ENCODE measurements at places on chromosomes 4 and X. TPM values are rescaled to one million over a fixed set of nuclear protein-coding genes. Genes with fewer than 3 reads are reported as not detected.

GRCh38 chrX:123803331-123803983 is 56.4 kb upstream of the XIAP start:
- no peaks in the 10 kb centered on the region for H3K36me3 ChIP-seq
- H3K27me3 ChIP-seq, result no peaks in the 10 kb centered on the region
- DNase-seq, result no peak

- no peak overlapping the region for H3K4me3 ChIP-seq
- no peak overlapping the region for H3K27ac ChIP-seq
- no peak for DNase-seq
Measured at GRCh38 chrX:12301288-12301687, 163.0 kb downstream of the FRMPD4 start.

- no peaks in the 10 kb centered on the region for H3K27me3 ChIP-seq
- H3K4me3 ChIP-seq, result no peak overlapping the region
- no peaks in the 10 kb centered on the region for H3K36me3 ChIP-seq
- H3K4me1 ChIP-seq, result no peaks in the 10 kb centered on the region
- no peak overlapping the region for H3K27ac ChIP-seq
Measured at GRCh38 chrX:34381241-34381640, 249.1 kb upstream of the FAM47A start.

DNA sequence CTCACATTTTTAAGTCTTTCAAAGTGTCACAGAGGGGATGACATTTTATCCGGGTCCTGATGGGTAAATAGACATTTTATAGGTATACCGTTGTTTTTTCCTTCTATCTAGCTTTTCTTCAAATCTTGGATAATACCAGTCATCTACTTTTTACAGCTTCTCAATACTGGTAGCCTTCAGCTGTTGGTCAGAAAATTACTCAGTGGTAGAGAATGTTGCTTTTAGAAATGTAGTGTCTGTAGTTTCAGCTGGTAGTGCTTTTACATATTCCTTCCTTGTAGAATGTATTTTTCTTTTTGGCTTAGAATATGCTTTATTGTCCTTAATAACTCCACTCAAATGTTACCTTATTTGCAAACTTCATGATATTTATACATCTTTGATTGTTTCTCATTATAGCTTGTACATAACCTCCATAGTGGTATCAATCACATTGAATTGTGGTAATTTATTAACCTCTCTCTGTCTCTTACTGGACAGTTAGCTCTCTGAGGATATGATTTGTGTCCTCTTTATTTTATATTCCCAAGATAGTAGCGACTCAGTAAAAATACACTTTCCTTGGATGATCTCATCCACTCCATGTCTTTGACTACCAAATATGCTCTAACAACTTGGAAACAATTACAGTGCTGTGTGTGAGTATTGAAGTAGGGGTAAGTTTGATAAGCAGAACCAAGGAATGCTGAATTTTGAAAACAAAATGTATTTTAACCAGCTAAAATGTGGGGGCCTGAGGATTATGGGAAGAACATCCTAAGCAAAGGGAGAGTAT is 53.8 kb downstream of the RAP1GDS1 start:
- no peaks in the 10 kb centered on the region for H3K36me3 ChIP-seq
- no peak overlapping the region for H3K4me3 ChIP-seq
- H3K27me3 ChIP-seq, result no peaks in the 10 kb centered on the region
- no peaks in the 10 kb centered on the region for H3K4me1 ChIP-seq

GRCh38 chr4:143294310-143294709 is 42.4 kb upstream of the GAB1 start:
- H3K4me1 ChIP-seq, result peaks cover 16% of the 10 kb centered on the region
- DNase-seq, result no peak
- no peak overlapping the region for H3K27ac ChIP-seq
- H3K4me3 ChIP-seq, result no peak overlapping the region
- H3K36me3 ChIP-seq, result no peaks in the 10 kb centered on the region

DNA sequence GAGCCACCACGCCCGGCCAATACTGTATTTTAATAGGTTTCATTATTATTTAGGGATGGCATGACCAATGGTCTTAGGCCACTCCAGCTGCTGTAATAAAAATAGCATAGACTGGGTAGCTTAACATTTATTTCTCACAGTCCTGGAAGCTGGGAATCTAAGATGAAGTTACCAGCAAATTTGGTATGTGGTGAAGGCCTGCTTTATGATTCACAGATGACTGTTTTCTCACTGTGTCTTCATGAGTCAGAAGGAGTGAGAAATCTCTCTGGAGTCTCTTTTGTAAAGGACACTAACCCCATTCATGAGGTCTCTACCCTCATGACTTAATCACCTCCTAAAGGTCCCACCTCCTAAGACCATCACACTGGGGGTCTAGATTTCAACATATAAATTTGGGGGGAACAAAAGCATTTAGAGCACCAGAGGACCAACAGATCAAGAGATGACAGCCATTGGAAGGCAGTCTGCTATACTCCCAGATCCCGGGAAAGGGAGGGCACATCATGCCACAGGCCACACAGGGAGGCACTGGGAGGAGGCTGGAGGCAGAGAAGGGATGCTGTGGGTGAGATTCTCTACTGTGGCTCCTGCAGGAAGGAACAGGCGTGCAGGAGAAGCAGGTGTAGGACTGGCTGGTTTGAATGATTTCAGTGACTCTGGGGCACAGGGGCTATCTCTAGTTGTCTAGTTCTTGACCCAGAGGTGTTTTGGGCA is 335.8 kb upstream of the SFRP2 start:
- H3K36me3 ChIP-seq, result no peaks in the 10 kb centered on the region
- no peaks in the 10 kb centered on the region for H3K27me3 ChIP-seq
- H3K4me1 ChIP-seq, result no peaks in the 10 kb centered on the region
- no peak overlapping the region for H3K27ac ChIP-seq
- DNase-seq, result no peak
- no peak overlapping the region for H3K4me3 ChIP-seq

DNA sequence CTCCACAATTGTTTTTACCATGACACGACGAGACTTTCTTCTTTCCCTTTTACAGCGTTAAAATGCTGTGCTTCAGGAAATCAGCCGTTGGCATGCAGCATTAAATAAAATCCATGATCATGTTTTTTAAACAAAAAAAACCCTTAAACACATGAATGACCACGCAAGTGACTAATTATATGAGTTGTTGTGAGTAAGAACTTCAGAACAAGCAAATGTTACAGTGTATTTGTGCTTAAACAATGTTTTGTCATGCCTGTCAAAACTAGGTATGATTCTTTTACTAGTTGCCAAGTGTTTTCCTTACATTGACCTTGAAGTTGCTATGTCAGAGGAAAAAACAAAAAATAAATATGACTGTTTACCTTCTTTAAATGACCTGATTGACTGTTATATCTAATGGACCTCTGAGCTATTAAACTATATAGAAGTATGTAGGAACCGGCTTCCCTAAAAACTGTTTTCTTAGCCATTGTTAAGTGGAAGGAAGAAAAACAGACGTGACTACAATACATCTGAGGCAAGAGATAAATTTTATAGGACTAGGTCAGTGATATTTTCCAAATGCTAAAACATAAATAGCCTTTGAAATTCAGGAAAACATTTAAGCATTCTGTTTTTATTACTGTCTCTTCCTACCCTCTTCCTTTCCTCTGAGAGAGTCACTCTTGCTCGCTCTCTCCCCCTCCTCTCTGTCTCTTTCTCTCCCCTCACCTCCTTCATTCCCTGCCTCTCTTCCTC is 197.1 kb downstream of the PALLD start:
- no peaks in the 10 kb centered on the region for H3K27me3 ChIP-seq
- no peaks in the 10 kb centered on the region for H3K36me3 ChIP-seq
- DNase-seq, result no peak
- no peak overlapping the region for H3K4me3 ChIP-seq

DNA sequence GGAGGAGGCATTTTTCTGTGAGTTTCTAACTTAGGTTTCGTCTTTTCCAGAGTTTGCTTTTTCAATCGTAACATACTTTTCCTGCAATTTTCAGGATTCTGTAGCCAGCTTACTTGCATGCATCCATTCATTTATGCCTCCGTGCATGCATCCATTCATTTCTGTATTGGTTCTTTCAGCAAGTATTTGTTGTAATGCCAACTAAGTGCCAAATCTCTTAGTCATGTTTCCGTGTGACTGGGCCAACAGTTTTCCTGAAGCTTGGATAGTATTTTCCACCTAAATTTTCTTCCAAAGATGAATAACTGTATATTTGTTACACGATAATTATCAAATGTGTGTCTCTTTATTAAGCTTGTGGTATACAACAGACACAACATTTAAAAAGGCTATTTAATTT is 41.5 kb downstream of the CBLL2 start:
- DNase-seq, result no peak
- H3K27me3 ChIP-seq, result no peaks in the 10 kb centered on the region
- H3K4me1 ChIP-seq, result no peaks in the 10 kb centered on the region
- no peak overlapping the region for H3K27ac ChIP-seq
- no peaks in the 10 kb centered on the region for H3K36me3 ChIP-seq
- H3K4me3 ChIP-seq, result no peak overlapping the region

GRCh38 chr4:176409627-176410026 is 89.9 kb downstream of the SPCS3 start:
- no peak for DNase-seq
- H3K27ac ChIP-seq, result no peak overlapping the region
- no peaks in the 10 kb centered on the region for H3K4me1 ChIP-seq
- no peaks in the 10 kb centered on the region for H3K36me3 ChIP-seq
- no peaks in the 10 kb centered on the region for H3K27me3 ChIP-seq

Gene MAGEC2
- total RNA-seq, result not detected

Gene PCDH7
- total RNA-seq, result 23.1 TPM

Gene VCX3A
- total RNA-seq, result not detected

Gene GALNTL6
- 0.74 TPM for total RNA-seq
